Activated T-helper 1 cell treated with Interleukin-2 at 50 U/mL for 16 hours (primary cell): ENCODE measurements at places on chromosomes 1 and 21.

GRCh38 chr1:214316593-214316992, 35.6 kb downstream of the SMYD2 start:
- DNase-seq: no peak

DNA sequence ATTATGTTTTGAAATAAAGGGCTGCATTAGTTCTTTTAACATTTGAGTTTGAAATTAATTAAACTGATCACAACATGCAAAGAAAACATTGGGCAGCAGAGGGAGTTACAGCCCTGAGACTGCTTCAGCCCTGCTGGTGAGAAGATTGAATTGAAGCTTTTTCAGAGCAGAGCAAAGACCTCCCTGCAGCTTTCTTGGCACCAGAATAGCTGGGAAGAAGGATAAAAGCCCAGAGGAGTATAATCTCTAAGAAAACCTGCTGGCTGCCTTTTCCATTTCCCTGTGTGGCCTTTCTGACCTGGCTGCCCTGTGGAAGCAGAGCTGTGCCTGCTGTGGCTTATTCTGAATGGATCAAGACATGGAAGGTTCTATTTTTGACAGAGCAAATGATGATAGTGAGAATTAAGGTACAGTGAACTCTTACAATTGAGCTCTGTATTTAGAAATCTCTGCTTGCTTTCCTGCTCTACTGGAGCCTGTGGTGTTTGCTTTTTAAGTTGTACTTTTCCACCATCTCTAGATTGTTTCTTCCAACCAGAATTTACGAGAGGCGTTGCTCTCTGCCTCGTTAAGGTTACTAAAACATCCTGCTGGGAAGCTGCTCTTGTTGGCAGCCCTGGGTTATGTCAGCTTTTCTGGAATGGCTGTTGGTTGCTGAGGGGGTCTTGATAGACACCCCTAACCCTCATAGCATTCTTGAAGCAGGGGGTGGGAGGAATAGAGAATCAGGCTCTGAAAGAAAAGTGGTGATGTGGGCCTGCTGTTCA, 9.9 kb downstream of the SNRPE start:
- DNase-seq: no peak

DNA sequence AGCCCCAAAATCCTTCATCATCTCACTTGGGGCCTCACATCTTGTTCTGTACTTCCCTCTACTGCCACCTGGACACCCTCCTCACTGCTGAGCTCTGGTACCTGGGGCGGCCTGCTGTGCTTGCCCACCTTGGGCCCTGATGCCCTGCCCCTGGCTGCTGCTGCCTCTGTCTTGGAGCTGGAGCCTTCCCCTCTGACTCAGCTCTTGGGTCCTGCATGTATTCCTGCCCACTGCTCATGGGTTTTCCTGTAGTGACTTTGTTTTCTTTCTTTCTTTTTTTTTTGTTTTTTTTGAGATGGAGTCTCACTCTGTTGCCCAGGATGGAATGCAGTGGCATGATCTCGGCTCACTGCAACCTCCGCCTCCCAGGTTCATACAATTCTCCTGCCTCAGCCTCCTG, 37.5 kb downstream of the TRAPPC10 start:
- DNase-seq: no peak

DNA sequence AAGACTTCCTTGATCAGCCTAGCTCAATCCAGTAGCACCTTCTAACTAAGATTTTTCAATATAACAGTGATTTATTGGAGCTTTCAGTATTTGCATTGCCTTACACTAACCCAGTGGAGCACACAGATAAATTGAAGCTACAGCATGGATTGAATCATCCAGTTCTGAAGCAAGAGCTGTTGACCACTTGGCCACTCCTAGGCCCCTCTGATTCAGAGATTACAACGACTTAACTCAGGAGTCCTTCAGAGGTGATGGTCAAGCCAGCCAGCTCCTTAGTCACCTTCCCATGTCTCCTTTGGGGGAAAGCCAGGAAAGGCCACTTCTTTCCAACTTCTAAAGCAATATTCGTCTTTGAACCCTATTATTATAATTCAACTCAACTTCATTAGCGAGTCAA, 151.8 kb downstream of the TENT5C start:
- DNase-seq: no peak

- DNase-seq: no peak
These were observed 72.2 kb downstream of the SPATA17 start for GRCh38 chr1:217703326-217703725.

- DNase-seq: no peak
These were observed 40.3 kb upstream of the EDARADD start for GRCh38 chr1:236353813-236354212.

DNA sequence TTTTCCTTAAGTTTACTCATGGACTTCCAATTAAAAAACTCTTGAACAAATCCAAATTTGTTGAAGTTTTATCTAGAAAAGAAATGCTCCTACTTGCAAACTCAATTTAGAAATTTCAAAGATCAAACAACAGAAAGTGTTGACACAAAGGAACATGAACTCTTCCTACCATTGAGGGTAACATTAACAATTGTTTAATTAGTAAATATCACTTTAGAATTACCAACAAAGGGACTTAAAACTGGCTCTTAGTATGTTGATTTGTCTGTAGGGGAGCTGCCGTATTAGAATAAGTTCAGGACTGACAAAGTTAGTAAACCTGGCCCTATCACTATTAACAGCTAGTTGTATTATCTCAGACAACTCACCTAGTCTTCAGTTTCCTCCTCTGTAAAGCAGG, 57.9 kb downstream of the CCDC18 start:
- no peak for DNase-seq

GRCh38 chr1:226825746-226826100, 44.7 kb upstream of the PSEN2 start:
- no peak for DNase-seq

GRCh38 chr1:154865442-154866256, 4.4 kb downstream of the KCNN3 start:
- DNase-seq: no peak

- DNase-seq: no peak
These were observed 121.2 kb upstream of the SGIP1 start for GRCh38 chr1:66412704-66413103.

GRCh38 chr1:44390277-44390676, 14.8 kb upstream of the RNF220 start:
- DNase-seq: no peak

- no peak for DNase-seq
These were observed 2.3 kb downstream of the VPS26C start for GRCh38 chr21:37264808-37265207.

- DNase-seq: no peak
These were observed 12.2 kb downstream of the FGR start for GRCh38 chr1:27622828-27623227.

DNA sequence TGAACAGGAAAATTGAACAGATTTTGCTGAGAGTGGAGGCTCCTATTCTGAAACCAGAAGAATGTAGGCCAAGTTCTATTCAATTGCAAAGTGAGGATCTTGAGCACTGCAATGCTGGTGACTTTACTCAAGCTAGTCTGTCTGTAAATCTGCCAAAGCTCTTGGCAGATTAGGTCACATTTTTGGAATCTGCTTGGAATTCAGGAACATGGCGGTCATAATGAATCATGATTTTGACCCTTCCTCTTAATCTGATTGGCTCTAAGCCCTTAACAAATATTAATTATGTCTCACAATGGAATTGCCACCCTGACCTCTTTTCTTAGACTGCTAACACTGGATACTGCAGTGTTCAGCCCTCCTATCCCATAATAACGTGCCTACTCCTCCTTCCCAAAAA, 7.2 kb upstream of the GNG12 start:
- no peak for DNase-seq

GRCh38 chr1:29124366-29125236, 898 bp upstream of the TMEM200B start:
- DNase-seq: peak; percentile 23

- DNase-seq: no peak
These were observed 3.7 kb upstream of the TMEM39B start for GRCh38 chr1:32068957-32069588.

DNA sequence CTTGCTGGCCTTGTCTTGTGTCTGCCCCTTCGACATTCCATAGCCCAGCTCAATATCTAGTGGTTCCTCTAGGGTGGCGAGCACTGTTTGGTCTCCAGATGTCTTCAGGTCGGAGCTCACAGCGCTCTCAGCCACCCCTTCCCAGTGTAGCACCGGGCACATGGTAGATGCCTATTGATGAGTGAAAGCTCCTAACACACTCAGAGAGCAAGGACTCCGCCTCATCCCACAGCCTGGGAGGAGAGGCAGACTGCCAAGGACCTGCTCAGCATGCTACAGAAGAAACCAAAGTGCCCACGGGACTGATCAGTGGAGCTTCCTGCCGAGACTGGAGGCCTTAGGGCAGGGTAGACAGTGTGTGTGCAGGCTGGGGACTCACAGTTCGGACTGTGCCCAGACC, 10.9 kb downstream of the PCSK9 start:
- no peak for DNase-seq

DNA sequence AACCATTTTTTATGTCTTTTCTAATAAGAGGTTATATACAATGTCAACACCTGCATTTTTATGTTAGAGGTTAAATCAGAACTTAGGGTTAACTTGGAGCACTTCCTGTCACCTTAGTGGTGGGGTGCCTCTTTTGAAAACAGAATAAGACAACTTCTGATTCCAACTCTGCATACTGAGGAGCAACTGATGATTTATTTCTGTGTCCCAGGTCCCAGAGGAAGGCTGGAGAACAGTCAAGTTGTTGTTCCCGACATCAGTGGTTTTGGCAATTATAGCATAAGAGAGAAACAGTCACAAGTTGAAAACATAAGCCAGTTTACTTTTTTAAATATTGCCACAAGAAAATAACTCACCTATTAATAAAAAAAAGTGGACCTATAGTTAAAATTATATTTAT, 871.0 kb upstream of the ADAMTS5 start:
- DNase-seq: no peak

DNA sequence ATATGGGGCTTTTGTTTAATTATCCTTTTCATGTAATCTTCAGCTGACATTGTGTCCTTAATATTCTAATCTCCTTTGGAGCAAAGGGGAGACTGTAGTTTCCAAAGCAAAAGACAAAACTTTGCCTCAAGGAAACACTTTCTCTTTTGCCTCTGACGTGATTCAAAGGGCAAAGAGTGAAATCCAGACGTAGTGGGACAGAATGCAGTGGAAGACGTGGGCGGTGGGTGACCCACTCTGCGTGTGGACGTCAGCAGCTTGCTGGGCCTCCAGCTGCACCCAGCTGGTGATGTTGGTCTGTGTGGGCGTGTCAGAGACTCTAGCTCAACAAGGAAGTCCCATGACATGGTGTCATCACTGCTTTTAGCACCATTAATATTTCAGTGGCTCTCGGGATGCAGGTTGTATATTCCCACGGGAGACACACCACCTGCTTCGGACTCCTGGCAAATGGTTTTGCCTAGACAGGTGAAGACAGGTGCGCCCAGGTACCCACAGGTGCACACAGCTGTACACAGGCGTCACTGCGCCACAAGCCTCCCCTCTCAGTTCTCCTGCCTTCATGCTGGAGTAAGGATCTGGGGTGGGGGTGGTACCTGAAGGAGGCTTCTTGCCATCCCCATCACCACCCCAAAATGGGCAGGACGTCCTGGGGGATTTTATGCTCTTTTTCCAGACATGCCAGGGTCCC, 292.1 kb upstream of the VAMP3 start:
- no peak for DNase-seq

- no peak for DNase-seq
These were observed 141.0 kb downstream of the FOXD2 start for GRCh38 chr1:47578721-47579419.

GRCh38 chr1:48055876-48056764, 58.9 kb upstream of the TRABD2B start:
- DNase-seq: no peak

GRCh38 chr1:220498188-220498587, 29.7 kb upstream of the MARK1 start:
- DNase-seq: no peak

DNA sequence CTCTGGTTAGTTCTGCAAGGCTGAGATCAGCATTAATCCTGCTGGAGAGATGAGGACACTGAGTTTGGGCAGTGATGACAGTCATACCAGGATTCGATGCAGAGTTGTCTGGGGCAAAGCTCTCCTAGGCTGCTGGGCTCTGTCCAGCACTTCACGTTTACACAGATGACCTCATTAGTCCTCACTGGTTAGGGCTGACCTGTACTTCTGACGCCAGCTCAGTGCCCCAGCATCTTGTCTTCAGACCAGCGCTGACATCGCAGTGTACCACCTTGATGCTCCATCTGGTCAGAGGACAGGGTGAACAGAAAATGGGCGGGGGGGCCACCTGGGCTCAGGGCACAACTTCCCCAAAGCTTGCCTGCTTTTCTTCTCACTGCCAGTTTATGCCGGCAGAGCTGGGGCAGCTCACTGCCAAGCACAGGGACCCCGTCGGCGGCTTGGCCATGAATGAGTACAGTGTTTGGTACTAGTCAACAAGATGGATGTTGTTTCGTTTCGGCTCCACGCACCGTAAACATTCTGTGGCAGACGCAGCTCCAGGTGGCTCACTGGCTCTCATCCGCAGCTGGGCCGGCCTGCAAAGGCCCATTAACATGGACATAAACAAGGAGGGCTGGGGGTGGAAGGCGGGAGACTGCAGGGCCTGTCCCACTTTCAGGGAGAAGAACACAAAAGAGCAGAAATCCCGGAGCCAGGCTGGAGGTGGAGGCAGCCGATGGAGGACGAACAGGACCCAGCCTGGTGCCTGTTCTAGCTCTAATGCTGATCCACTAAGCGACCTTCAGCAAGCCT, 118.7 kb downstream of the GLIS1 start:
- no peak for DNase-seq

DNA sequence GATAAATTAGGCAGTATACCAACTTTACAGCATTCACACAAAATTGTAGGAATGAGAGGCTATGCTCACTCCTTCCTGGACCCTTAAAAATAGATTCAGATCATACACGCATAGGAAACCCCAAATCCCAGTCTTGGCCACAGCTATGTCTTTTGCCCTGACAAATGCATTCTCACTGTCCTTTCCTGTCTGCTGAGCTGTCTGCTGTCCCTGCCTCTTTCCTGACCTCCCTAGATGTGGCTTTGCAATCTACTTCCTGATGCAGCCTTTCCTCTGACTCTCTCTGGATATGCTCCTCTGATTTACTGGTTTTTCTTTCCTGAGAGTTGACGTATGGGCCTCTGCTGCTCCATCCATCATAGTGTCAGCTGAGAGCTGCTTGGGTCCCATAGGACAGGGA, 59.8 kb upstream of the SLC35F3 start:
- DNase-seq: no peak

GRCh38 chr1:184892116-184892515, 82.2 kb downstream of the NIBAN1 start:
- DNase-seq: no peak

DNA sequence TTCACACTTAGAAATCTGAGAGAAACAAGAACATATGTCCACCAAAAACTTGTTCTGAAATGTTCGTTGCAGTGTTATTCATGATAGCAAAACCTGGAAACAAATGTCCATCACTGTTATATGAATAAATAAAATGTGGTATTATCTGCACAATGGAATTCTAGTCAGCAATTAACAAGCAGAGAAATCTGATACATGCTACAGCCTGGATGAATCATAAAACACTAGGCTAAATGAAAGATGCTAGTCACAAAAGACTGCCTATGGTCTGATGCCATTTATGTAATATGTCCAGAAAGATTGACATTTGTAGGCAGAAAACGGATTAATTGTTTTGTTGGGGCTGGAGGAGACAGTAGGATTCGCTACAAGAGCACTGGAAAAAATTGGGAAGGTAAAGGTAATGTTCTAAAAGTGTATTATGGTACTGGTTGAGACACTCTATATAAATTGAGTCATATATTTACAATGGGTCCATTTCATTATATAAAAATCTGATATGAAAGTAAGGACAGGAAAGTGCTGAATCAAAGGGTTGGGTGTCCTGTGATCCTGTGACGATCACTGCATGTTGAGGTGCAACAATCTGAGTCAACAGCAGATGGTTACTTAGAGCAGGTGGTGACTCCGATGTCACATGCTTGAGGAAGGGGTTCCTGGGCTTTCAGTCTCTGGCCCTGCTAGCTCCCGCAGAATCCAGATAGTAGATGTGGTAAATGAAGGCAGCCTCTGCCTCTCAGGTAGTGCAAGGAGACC, 102.1 kb upstream of the NBPF4 start:
- no peak for DNase-seq
